Activated T-cell treated with anti-CD3 and anti-CD28 coated beads, Interleukin-2, amount 50 U/mL, for 4 hours (primary cell): ENCODE measurements at places on chromosomes 5 and 9.

DNA sequence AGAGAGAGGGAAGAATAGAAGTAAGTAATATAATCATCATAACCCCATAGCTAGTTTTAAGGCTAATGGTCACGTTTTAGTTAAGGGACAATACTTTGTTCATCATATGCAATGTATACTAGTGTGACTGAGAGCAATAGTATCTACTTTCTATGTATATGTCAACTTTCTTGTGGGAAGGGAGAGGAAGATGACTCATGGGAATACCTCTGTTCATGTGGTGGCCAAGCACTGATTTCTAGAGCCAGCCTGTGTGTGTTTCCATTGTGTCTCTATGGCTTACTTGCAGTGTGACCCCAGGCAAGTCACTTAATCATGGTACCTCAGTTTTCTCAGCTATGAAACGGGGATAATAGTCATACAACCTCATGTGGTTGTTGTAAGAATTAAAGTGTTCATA is 639.6 kb downstream of the CETN3 start:
- no peak for DNase-seq

DNA sequence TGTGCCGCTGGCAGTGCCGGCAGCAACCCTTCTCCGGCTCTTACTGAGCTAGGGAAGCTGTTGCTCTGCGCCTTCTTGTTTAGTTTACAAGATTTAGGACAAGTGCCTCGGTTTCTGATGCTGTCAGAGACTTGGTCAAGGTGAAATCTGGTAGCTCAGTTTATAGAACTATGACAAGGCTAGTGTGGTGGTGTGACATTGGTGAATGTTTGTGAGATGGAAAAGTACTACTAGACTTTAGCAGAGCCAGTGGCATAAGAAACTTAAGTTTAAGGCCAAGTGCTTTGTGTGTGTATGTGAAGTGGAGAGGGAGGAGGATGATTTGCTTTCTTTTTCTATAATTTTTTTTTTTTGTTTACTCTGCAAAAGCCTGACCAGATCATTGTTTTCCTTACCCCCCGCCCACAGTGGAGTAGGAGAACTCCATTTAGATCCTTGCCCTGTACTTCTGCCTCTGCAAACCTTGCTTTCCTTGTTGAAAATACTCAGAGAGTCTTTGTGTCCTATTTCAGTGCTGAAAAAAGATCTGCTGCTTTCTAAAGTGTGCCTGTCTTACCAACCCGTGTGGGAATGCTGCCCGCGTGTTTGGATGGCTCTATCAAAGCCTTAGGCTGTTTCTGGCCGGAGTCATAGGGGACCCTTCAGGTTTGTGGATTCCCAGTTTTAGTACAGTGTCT is 75.9 kb downstream of the TRIO start:
- no peak for DNase-seq

- no peak for DNase-seq
Observed at GRCh38 chr5:125412561-125413495, 666.4 kb upstream of the ZNF608 start.

- DNase-seq, result no peak
Observed at GRCh38 chr5:55446640-55447351, 88.0 kb downstream of the PLPP1 start.

- DNase-seq, result no peak
Observed at GRCh38 chr9:93372391-93372790, 79.1 kb upstream of the FAM120A start.

- no peak for DNase-seq
Observed at GRCh38 chr5:72530196-72530595, 23.0 kb upstream of the ZNF366 start.

- no peak for DNase-seq
Observed at GRCh38 chr9:127102176-127102575, 20.3 kb downstream of the ANGPTL2 start.

GRCh38 chr5:170760113-170760512 is 23.4 kb upstream of the GABRP start:
- DNase-seq, result no peak

DNA sequence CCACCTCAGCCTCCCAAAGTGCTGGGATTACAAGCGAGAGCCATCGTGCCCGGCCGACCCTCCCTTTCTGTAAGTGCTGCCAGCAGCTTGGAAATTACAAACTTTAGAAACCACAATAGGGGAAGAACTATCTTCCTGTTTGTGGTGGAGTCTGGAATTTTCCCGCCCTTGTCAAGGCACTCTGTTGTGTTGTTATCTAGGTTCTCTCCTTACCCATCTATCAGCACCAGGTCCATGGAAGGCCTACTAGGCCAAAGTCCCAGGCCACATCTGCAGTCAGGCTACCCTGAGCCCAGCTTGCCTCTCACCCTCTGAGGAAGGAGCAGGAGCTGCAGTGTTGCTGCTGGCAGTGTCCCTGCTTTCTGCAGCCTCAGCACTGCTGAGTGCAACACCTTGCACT is 214.9 kb downstream of the MCTP1 start:
- DNase-seq, result no peak

DNA sequence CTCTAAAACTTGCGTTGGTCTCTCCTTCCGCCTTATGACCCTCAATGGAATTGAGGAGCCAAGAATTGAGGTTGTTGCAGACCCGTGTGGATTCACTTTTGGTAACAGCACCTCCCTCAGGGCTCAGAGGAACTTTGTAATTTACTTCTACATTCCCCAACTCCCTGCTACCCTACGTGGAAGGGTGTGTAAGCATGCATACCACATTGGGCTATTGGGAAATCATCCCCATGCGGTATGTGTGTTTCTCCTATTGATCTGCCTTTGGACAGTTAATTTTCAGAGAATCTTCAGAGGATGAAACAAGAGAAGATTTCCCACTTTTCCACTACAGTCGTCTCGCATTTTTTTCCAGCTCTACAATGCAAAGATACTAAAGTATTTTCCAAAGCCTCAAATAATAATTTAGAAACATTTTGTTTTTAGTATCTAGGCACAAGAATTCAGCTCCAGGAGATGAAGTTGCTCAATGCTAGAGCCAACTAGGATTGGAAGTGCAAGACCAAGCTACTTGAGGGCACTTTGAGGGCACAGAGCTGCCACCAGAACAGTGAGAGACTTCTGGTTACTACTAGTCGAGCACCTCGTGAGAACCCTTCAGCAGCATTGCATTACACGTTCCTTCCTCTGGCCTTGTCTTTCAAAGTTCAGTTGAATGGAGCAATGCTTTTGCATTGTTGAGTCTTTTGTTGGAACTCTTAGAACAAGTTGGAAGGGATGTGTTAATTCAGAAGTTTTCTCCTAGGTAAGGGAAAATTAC is 3.4 kb downstream of the C1QTNF3 start:
- no peak for DNase-seq

DNA sequence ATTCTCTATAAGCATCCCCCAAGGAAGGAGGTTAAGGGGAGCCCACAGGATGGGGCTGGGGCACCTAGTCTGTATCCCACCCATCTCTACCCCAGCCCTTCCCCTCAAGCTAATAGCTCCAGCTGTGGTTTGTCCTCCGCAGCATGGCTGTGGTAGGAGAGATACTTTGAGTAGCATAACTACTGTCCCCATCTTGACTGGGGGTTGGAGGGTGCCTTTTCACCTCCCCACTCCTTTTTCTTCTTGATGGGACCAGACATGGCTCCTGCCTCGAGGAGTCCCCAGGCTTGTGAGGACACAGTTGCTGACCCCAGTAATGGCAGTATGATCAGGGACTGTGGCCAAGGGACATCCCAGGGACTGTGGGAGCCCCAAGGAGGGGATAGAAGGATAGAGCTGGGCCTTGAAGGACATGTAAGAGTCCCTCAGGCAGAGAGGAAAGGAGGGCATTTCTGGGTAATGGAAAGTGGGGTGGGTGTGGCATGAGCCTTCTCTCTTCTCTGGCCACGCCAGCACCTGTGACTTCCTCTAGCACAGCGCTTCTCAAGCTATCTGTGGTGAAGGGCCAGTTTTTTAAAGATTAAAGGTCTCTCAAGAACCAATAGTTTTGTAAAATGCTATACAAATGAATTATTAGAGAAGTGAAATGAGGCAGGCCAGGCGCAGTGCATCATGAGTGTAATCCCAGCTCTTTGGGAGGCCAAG is 14.0 kb downstream of the OLFML2A start:
- no peak for DNase-seq

DNA sequence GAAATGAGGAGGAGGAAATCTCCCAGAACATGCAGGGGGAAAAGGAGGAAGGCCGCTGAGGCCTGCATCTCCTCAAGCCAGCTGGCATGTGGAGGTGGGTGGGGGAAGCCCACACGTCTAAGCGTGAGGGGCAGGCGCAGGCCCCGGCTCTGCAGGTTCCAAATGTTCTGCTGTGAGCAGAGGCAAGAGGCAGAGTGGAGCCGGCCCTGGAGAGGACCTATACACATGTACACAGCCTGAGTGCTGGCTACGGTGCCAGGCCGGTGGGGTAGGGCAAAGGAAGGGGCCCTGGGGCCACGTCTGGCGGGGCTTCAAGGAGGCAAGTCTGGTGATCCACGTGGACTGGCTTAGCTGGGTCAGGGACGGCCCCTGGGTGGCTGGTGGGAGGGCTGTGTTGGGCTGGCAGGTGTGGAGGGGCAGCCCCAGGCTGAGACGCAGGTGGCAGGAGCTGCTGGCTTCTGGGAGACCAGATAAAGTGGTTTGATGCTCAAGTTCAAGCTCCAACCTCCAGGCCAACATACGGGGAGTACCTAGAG is 26.4 kb downstream of the LPCAT1 start:
- no peak for DNase-seq

DNA sequence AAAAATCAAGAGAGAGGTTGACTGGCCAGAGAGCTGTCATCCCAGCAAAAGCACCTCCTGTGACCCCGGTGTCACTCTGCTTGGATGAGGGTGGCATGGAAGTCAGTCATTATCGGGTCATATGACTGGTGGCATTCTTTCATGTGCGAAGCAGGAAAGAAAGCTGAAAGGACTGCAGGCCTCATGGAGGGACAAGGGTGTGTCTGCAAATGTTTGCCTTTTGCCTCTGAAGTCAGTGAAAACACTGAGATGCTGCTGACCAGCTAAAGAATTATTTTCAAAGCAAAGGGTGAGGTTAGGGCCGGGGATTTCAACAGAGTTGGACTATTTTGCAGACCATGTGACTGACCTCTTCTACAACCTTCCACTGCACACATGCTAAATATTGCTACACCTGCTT is 298.3 kb downstream of the CSNK1G3 start:
- no peak for DNase-seq

- no peak for DNase-seq
Observed at GRCh38 chr5:163978897-163979296, 473.5 kb downstream of the MAT2B start.

DNA sequence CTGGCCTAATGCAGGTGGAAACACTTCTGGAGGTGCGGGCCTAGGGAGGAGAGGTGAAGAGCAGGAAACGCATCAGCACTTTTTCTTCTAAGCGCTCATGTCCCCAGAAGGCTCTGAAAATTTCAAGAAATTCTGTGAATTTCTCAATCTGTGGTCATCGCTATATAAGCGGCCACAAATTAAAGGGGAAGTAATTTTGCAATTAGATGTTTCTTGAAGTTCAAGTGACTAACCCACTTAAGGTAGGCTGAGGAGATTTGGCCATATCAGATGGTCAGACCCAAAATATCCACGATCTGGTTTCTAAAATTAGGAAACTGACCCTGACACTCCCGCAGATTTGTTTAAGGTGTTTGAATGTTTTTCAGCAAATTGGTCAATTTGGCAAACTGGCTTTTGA is 16.6 kb upstream of the HMGCR start:
- DNase-seq, result no peak

- DNase-seq, result peak; percentile 17
Observed at GRCh38 chr5:16464664-16465543, 696 bp downstream of the ZNF622 start.

DNA sequence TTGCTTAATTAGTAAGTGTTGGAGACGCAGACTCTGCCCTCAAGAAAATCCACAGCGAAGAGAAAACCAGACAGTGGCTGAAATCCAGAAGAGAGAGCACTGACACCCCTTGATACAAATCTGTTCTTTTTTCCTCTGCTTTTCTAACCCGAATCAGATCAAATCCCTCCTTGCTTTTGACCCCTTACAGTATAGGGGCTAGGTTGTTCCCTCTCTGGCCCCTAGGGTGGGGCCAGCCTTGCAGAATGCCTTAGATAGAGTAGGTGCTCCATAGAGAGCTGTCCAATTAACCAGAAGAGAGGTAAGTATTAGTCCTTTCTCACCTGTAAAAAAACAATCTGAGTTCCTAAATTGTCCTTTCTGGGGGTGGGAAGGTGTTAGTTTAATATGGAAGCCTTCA is 10.1 kb downstream of the C1QTNF2 start:
- no peak for DNase-seq

DNA sequence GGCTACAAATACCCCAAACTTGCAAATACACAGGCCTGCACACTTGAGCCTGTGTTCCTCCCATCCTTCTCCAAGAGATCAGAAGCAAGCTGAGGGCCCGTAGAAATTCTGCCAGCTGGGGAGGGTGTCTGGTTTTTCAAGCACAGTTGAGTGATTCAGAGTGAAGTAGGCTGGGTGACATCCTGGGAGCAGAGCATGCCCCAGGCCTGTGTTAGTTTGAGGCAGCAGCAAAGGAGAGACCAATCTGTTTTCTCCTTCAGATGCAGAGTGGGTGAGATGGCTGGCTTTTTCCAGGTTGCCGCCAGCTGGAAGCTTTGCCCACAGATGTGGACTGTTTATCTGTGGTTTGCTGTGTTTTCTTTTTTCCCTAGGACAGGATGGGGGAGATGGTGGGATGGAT is 63.1 kb downstream of the RCL1 start:
- no peak for DNase-seq

- no peak for DNase-seq
Observed at GRCh38 chr9:69109152-69109551, 64.9 kb upstream of the TJP2 start.

GRCh38 chr9:124660341-124660801 is 110.7 kb downstream of the NR6A1 start:
- DNase-seq, result no peak

DNA sequence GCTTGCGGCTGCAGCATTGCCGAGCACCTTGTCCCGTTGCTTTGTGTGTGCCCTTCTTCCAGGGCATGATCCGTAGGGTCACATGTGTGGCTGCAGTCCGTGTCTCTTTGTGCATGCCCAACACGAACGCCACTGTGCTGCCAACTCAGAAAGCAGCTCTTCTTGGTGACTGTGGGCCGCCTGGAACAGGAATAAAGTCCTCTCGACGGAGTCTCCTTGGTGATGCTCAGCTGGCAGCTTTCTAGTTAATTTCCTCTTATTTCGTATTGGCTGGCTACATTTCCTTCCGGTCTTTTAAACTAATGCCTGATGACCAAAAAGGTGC is 5.8 kb downstream of the EXOC3 start:
- DNase-seq, result no peak

DNA sequence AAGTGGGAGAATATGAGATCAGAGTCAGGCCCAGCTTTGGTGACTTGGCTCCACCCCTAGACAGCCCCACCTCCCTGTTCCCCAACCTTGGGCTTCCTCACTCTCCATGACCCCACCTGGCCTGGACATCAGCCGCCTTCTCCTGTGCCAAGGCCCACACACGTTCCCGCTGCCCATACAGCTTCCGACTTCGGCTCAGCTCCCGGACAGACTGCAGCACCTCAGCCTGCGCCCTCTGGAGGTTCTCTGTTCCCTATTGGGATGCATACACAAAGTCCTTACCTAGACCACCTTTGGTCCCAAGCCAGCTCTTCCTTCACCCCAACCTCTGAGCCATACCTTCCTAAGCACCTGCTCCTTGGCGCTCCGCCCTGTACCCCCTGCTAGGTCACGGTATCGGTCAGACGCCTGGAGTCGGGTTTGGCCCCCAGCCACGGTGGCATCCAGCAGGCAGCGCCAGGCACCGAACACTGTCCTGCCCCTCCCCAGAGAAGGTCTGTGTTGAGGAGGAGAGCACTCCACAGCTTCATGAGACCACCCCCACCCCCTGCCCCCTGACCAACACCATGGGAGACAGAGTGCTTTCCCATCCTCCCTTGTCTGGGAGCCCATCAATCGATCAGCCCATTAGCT is 2.0 kb downstream of the FCHSD1 start:
- DNase-seq, result no peak
